ENCODE measurements at places on chromosomes 11 and 22. TPM values are rescaled to one million over a fixed set of nuclear protein-coding genes. Genes with fewer than 3 reads are reported as not detected.

Gene PGM2L1
- total RNA-seq = 10.2 TPM

- DNase-seq = no peak
Measured at GRCh38 chr11:34344768-34345539, 12.9 kb downstream of the ABTB2 start.

Gene HIRA
- total RNA-seq = 15.2 TPM

- DNase-seq = no peak
Measured at GRCh38 chr22:49448526-49448925, 379.1 kb downstream of the BRD1 start.

- no peak for DNase-seq
Measured at GRCh38 chr22:48404801-48405447, 1422.7 kb downstream of the BRD1 start.

DNA sequence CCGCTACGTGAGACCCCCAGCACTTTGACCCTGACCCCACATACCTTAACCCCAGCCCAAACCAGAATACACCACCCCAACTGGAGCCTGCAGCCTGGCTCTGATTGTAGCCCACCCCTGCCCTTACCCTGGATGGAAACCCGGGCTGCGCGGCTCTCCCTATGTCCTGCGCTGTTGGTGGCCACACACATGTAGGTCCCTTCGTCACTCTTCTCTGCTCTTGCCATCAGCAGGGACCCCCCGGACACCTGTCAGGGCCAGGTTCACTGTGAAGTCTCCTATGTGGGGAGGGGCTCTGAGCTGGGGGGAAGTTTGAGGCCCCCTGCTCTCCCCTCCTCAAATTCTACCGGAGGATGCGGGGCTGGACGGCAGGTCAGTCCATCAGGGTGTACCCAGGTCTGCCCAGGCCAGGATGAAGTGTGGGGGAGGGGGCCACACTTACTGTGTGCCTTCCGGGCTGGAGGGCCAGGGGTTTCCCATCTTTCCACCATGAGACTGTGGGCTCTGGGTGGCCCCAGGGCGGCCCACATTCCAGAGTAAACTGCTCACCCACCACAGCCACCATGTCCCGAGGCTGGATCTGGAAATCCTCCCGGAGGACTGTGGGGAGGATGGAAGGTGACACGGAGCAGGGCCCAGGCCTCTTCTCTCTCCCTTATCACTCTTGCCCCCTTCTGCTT lies 1.5 kb downstream of the ROBO4 start:
- no peak for DNase-seq

Gene MUC5AC
- total RNA-seq = not detected

- DNase-seq = no peak
Measured at GRCh38 chr22:22348127-22348814, 103.7 kb downstream of the VPREB1 start.

GRCh38 chr11:73078631-73079030 lies 63.5 kb downstream of the FCHSD2 start:
- no peak for DNase-seq

- DNase-seq = no peak
Measured at GRCh38 chr22:36938028-36938425, 24.6 kb downstream of the CSF2RB start.

- no peak for DNase-seq
Measured at GRCh38 chr11:109597336-109597735, 175.3 kb downstream of the C11orf87 start.

DNA sequence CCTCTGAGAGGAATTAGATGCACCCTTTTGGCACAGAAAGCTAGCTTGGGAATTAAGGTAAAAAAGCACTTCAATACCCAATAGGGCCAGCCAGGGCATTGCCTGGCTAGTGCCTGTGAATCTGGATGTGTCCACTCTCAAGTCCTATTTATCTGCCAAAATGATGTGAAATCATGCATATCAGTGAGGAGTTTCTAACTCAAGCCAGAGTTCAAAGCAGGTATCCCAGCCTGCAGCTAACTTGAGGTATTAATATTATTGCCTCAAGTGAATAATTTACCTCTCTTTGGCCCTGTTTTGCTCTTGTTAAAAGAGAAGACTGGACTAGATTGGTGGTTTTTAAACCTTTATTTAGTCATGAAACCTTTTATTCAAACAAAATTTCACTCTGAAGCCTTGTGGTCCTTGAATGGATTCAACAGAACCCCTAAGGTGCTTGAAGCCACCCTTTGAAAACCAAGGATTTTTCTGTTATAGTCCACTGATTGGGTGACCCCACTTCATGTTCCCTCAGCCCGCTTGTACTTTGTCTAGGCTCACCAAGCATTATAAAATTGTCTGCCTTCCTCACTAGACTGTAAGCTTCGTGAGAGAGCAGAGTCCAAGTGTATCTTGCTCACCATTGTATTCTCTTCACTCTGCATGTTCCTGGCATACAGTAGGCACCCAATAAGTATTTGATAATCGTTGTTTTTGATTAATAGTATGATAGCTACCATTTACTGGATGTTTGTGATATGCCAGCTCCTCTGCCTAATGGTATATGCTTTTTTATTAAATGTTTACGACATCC lies 4.5 kb downstream of the RNF121 start:
- DNase-seq = no peak

- peak; percentile 57 for DNase-seq
Measured at GRCh38 chr22:30178181-30179126, 68.1 kb downstream of the LIF start.

Gene PARVG
- total RNA-seq = 146 TPM

DNA sequence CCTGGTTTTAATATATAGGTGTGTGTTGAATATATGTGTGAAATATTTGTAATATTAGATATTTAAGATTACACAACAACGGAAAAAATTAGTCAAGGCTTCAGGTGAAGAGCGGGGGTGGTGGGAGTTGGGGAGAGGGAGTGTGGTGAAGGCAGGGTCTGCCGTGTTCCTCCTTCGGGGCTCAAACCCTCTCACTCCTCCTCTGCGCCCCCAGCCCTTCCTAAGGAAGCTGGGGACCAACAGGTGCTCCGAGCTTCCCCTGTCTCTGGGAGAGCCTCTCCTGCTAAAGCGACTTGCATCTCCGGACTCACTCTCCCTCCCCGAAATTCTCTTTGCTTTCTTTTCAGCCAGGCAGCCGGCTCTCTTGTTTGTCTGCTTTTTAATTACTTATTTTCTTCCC lies 960 bp upstream of the CADM1 start:
- DNase-seq = no peak

Gene HIC2
- 10.0 TPM for total RNA-seq

Gene SHISAL1
- not detected for total RNA-seq

- no peak for DNase-seq
Measured at GRCh38 chr11:70491696-70492472, 93.6 kb downstream of the CTTN start.

DNA sequence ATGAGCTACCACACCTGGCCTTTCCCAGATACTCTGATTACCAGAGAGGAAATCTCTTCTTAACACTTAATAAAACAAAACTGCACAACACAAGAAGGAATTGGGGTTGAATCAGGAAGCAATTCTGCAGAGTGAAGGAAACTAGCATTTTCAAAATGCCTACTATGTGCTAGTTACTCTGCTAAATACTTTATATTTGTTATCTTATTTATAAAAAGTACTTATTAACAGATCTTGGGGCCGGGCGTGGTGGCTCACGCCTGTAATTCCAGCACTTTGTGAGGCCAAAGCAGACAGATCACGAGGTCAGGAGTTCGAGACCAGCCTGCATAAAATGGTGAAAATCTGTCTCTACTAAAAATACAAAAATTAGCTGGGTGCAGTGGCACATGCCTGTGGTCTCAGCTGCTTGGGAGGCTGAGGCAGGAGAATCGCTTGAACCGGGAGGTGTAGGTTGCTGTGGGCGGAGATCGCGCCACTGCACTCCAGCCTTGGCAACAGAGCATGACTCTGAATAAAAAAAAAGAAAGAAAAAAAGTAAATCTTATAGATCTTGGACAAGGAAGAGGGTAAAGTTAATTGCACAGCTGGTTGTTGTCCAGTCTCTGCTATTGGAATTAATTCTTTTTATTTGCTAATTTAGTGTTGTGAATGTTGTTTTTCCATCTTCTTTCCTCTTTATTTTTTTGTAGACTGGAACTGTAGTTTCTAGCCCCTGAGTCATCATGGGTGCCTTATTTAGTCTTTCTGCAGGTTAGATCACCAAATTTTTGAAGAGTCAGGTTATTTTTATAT lies 22.1 kb downstream of the TMEM135 start:
- no peak for DNase-seq

GRCh38 chr11:71112454-71112853 lies 139.9 kb downstream of the SHANK2 start:
- DNase-seq = no peak

Gene BIK
- 1.6 TPM for total RNA-seq

Gene ARHGAP8
- 5.7 TPM for total RNA-seq

DNA sequence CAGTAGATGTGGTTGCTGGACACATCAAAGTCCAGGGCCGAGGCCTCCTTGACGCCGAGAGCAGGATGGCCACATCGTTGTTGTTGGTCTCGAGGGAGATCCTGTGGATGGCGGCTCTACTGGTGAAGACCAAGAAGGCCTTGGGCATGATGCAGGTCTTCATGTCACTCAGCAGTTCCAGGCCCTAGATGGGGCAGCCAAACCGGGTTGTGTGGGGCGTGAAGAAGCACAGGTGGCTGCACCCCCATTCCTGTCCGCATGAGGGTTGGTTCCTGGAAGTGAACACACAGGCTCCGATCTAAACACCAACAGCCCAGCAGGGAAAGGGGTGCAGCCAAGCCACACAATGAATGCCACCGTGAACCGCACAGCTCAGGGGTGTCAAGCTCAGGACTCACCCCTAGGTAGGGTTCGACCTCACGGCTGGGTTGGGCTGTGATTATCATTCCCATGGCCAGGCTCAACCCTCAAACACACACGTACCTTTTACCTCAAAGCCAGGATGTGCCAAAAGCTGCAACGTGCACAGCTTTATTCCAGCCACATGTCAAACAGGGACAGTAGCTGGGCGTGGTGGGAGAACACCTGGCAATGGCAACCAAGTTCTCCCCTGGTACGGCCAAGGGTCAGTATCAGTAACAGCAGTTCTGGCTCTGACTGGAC lies 132.3 kb downstream of the CRYBB2 start:
- no peak for DNase-seq

- no peak for DNase-seq
Measured at GRCh38 chr11:130243816-130244215, 70.9 kb downstream of the ZBTB44 start.

Gene MAJIN
- total RNA-seq = 0.55 TPM

Gene CNIH2
- 4.1 TPM for total RNA-seq

Gene MMP13
- total RNA-seq = not detected

- no peak for DNase-seq
Measured at GRCh38 chr11:94884376-94884775, 89.0 kb downstream of the CWC15 start.

GRCh38 chr11:66951927-66952337 lies 6.3 kb downstream of the PC start:
- no peak for DNase-seq

Gene BSCL2
- total RNA-seq = 20.0 TPM

DNA sequence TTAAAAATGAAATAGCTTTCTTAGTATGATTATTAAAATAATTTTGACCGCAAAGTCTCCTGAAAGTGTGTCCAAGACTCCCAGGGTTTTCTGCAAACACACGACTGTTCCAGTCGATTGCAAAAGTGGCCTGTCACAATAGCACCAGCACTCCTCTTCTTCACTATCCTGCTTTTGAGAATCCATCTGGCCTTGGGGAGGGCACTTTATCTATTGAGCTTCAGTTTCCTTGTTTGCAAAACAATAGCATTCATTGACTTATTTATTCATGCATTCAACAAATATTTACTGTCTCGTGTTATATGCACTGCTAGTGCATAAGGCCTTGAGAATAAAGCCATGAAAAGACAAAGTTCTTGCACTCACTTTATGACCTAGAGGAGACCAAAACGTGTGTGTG lies 96.2 kb upstream of the NTM start:
- no peak for DNase-seq

Gene KRTAP5-9
- not detected for total RNA-seq

- DNase-seq = no peak
Measured at GRCh38 chr11:75174781-75175370, 24.0 kb downstream of the SLCO2B1 start.

Gene PTS
- total RNA-seq = 82.9 TPM

Gene TREH
- not detected for total RNA-seq

Gene GSTT2B
- not detected for total RNA-seq

Gene RASSF10
- not detected for total RNA-seq

DNA sequence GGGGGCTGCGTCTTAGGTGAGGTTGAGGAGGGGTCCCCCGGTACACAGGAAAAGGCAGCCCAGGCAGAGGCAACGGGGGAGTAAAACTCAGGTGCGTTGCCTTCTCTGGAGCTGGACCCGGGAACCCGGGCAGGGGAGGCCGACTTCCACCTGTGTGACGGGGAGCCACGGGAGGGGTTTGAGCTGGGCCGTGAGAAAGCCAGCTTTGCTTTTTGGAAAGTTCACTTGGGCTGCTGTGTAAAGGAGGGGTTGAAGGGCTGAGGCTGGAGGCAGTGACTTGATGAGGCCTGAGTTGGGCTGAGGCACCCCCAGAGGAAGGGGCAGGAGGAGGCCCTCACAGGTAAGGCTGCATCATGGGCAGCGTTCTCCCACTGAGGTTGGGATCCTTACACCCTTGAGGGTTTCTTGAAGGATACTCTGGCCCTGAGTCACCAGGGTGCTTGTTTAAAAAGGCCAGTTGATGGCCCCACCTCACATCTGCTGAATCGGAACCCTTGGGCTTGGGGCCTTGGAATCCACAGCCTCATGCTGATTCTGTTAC lies 47.2 kb downstream of the CHRDL2 start:
- no peak for DNase-seq
